ENCODE measurements at places on chromosomes 16 and 17. TPM values are rescaled to one million over a fixed set of nuclear protein-coding genes. Genes with fewer than 3 reads are reported as not detected.

DNA sequence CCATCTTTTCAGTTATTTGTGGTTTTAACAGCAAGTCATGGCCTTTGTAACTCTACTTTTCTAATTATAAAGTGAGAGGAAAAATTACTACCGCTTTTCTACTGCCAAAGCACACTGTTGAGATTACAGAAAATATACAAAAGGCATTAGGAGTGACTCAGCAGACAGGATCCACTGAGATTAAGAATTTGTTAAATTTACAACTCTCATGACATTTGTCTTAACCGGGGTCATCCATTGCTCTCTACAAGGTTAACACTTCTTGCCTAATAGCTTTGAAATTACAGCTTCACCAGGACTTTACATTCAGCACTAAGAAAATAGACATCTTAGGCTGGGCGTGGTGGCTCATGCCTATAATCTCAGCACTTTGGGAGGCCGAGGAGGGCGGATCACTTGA, 93.4 kb downstream of the SSH2 start:
- no peak overlapping the region for H3K27ac ChIP-seq
- H3K27me3 ChIP-seq: no peaks in the 10 kb centered on the region
- peaks cover 13% of the 10 kb centered on the region for H3K4me1 ChIP-seq
- H3K4me3 ChIP-seq: no peak overlapping the region

CSF3 gene
- not detected for total RNA-seq

ZKSCAN2 gene
- 8.5 TPM for total RNA-seq

DNA sequence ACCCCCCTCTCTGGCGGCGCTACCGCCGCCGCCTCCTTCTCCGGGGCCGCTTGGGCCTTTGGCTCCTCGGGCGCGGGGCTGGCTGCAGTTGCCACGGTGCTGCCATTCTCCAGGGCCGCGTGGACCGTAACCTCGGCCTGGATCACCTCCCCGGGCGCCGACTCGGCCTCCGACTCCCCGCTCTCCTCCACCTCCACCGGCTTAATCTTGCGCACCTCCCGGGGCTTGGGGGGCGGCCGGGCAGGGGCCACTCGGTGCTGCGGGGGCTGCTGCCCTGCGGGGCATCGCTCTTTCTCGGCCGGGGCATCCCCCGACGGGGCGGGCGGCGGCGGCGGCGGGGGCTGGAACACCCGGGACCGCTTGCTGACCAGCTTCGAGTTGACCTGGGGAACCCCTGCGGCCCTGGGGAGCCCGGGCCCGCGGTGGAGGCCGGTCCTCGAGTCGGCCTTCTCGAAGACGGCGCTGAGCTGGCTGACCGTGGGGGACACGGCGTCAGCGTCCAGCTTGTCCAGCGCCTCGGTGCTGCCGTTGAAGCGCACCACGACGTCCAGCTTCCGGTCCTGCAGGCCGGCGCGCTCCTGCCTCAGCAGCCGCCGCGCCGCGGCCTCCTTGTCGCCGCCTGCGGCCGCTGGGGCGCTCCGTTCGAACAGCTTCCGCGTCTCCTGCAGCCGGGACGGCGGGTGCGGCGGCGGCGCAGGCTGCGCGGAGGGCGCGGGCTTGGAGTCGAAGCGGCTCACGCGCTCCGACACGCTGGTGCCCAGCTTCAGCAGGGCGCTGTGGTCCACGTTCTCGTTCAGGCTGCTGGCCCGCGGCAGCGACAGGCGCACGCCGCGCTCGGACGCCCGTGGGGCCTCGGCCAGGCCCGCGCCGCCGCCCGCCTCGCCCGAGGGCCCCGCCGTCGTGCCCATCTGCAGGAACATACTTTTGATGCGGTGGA, 792 bp downstream of the PPP1R9B start:
- peak; percentile 37 for DNase-seq
- H3K4me1 ChIP-seq: peaks cover 43% of the 10 kb centered on the region
- H3K4me3 ChIP-seq: peak overlapping the region; percentile 71
- no peaks in the 10 kb centered on the region for H3K27me3 ChIP-seq
- peaks cover 5% of the 10 kb centered on the region for H3K36me3 ChIP-seq

TRIM72 gene
- total RNA-seq: not detected

DNA sequence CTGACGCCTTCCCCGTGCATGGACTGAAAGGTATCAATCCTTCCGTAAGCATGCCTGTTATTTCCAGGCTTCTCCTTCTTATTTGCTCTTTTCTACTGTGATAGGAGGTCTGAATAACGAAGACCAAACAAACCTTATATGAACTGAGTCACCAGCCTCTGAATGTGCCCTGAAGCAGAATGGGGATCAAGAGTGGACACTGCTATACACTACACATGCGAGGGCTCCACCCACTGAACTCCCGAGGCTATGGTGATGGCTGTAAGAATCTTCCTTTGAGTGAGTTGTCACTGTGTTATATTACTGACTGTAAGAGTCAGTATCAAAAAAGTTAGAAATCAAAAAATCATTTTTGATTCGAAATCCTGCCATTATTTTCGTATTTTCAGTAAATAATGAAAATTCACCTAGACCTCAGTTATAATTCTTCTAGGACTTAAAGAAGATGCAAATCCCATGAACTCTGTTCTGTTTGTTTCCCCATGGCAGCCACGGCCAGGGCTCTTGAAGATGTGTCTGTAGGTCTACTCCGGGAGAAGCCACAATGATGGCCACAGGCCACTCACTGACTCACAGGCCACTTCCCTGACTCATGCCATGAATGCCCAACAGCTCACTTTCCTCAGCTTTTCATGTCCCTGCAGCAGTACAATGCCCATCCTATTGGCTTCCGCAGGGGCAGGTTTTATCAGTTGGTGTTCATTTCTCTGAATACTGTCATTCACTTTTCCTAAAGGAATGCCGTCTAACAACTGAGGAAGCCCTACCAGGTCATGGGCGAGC, 54.7 kb downstream of the ZZEF1 start:
- no peaks in the 10 kb centered on the region for H3K4me1 ChIP-seq
- H3K27me3 ChIP-seq: no peaks in the 10 kb centered on the region
- H3K27ac ChIP-seq: no peak overlapping the region
- no peak overlapping the region for H3K4me3 ChIP-seq

DNA sequence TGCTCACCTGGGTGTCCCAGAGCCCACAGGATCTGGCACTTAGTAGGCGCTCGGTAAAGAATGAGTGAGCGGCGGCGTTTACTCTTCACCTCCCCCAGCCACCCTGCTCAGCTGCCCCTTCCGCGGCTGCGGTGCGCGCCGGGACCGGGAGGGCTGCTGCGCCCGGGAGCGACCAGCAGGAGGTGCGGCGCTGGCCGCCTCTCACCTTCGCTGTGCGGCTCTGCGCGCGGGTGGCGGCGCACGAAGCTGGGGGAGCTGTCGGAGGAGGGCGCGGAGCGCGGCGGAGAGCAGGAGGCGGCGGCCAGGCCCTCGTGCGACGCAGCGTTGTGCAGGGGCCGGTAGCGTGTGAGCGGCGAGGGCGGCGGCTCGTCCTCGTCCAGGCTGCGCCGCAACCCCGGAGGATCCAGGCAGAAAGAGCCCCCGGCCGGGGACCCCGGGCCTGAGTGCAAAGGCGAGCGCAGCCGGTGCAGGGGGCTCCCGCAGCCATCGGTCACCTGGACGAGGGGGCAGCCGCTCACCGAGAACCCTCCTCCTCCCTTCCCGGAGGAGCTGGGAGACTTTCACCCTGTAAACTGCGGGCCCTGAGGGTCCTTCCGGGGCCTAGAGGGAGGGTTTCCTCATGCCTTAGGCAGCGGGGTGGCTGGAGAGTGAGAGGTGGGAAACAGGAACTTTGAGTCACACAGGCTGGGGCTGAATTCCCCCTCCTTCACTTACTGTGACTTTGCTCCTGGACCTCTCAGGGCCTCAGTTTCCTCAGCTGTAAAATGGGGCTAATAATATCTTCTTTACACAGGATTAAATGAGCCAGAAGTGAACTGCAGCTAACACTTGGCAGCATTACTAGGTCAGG, 12.5 kb downstream of the SAMD14 start:
- peak; percentile 46 for DNase-seq
- no peaks in the 10 kb centered on the region for H3K27me3 ChIP-seq
- H3K4me3 ChIP-seq: no peak overlapping the region
- no peaks in the 10 kb centered on the region for H3K36me3 ChIP-seq
- H3K4me1 ChIP-seq: no peaks in the 10 kb centered on the region
- H3K27ac ChIP-seq: no peak overlapping the region

CD300C gene
- total RNA-seq: 0.27 TPM

DNA sequence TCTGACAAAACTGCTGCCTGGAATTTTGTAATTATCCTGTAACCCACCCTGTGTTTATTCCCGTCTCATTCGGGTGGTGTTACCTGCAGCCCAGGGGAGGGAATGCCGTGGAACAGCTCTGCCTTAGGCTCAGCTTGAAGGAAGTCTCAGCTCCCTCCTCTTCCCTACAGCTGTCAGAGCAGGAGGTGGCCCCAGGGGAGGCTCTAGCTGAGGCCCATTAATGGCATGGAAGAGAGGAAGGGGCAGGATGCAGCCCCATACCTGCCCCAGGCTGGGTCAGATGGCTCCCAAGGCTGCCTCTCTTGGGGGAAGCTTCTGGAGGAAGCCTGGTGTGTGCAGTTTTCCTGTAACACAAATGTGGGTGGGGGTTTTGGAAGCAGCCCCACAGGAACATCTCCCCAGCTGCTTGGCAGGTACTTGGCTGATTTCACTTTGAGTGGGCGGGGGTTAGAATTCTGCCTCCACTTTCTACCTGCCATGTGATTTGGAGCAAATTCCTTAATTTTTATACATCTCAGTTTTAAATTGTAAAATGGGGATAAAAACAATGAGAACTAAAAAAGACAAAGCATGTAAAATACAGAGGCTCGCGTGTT, 103.9 kb downstream of the MGAT5B start:
- no peaks in the 10 kb centered on the region for H3K36me3 ChIP-seq
- peaks cover 11% of the 10 kb centered on the region for H3K27me3 ChIP-seq
- H3K4me3 ChIP-seq: no peak overlapping the region
- H3K27ac ChIP-seq: no peak overlapping the region
- DNase-seq: no peak

COL1A1 gene
- 18,656 TPM for total RNA-seq

- H3K4me1 ChIP-seq: peaks cover 40% of the 10 kb centered on the region
- H3K27me3 ChIP-seq: no peaks in the 10 kb centered on the region
- peak within 1 kb of the TSS; percentile 92 for H3K27ac ChIP-seq
- H3K4me3 ChIP-seq: peak within 1 kb of the TSS; percentile 100
These were observed at the start of gene SLC12A4 for GRCh38 chr16:67968400-67969253. TSS of gene SLC12A4 (minus strand) at chr16:67968637. CDS start at chr16:67968553, 84 bp downstream.

DNA sequence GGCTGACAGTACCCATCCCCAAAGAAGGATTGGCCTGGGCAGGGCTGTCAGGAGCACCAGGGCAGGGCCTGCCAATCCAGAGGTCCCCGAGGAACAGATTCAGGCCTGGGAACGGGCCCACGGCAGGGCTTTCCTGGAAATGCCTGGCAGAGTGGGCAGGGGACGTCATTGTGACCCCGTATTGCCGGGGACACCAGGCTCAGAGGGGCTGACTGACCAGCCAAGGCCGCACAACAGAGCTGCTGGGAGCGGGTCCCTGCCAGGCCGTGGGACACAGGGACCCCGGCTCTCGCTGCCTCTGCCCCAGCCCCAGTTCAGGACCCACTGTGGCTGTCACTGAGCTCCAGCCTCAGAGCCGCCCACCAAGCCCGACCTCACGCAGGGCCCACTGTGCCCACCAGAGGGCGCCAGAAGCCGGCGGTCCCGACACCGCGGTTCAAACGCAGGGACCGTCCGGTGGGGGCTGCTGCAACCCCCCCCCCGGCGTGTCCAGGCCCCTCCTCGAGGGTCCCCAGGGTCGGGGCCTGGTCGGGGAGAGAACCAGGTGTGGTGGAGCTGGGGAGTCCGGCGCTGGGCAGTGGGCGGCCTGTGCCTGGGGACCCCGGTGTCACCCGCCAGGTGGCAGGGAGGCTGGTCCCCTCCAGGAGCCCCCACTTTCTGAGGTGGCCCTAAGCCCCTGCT, 15.2 kb upstream of the SSTR5 start:
- no peaks in the 10 kb centered on the region for H3K27me3 ChIP-seq
- H3K36me3 ChIP-seq: no peaks in the 10 kb centered on the region
- no peak overlapping the region for H3K27ac ChIP-seq
- H3K4me1 ChIP-seq: no peaks in the 10 kb centered on the region

DNA sequence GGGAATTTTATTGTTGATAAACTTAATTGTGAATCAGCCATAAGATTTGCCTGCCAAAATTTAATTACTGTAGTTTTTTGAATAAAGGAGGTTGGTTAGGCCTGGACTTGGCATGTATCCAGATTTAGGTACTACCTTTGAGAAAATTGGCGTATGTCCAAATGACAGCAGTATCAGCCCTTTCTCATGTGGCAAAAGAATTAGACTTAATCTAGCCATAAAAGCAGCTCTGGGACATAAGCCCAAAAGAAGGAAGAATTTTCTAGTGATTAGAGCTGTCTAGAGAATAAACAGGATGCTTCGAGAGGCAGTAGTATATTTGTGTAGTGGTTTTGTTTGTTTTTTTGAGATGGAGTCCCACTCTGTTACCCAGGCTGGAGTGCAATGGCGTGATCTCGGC, 27.7 kb downstream of the PPM1E start:
- H3K4me1 ChIP-seq: peaks cover 10% of the 10 kb centered on the region
- DNase-seq: no peak
- H3K27ac ChIP-seq: no peak overlapping the region
- H3K27me3 ChIP-seq: no peaks in the 10 kb centered on the region
- H3K36me3 ChIP-seq: no peaks in the 10 kb centered on the region

VAT1L gene
- total RNA-seq: 3.3 TPM

XYLT1 gene
- 22.9 TPM for total RNA-seq

- peaks cover 13% of the 10 kb centered on the region for H3K4me1 ChIP-seq
- no peaks in the 10 kb centered on the region for H3K27me3 ChIP-seq
- peak overlapping the region; percentile 82 for H3K4me3 ChIP-seq
These were observed 1.3 kb downstream of the NETO2 start for GRCh38 chr16:47142486-47142820.

- peaks cover 6% of the 10 kb centered on the region for H3K4me1 ChIP-seq
- DNase-seq: no peak
- peaks cover 24% of the 10 kb centered on the region for H3K27me3 ChIP-seq
- no peak overlapping the region for H3K27ac ChIP-seq
These were observed 18.1 kb upstream of the IRF8 start for GRCh38 chr16:85880861-85881260.

CEP20 gene
- 27.5 TPM for total RNA-seq

GRCh38 chr16:73526011-73526804, 478.3 kb upstream of the ZFHX3 start:
- no peak for DNase-seq
- no peaks in the 10 kb centered on the region for H3K4me1 ChIP-seq
- H3K4me3 ChIP-seq: no peak overlapping the region

DNA sequence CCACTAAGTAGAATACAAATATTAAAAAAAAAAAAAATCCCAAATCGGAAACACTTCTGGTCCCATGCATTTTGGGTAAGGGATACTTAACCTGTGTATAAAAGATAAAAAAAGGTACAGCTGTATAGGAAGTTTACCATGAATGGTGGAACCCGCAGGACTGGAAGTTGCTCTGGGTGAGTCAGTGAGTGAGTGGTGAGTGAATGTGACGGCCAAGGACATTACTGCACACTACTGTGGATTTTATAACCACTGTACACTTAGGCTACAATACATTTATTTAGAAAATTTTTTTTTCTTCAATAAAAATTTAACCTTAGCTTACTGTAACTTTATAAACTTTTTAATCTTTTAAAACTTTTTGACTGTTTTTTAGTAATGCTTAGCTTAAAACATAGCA, 71.3 kb upstream of the BCAR1 start:
- no peak overlapping the region for H3K4me3 ChIP-seq
- H3K27me3 ChIP-seq: no peaks in the 10 kb centered on the region
- H3K4me1 ChIP-seq: peaks cover 47% of the 10 kb centered on the region
- peak overlapping the region; percentile 76 for H3K27ac ChIP-seq
- peak; percentile 45 for DNase-seq

TOP2A gene
- total RNA-seq: 7.3 TPM

Data from astrocyte (in vitro differentiated cells and primary cell).